Adrenal gland (tissue), 19 donors: ENCODE measurements at places on chromosomes 7 and 10. TPM values are rescaled to one million over a fixed set of nuclear protein-coding genes. Genes with fewer than 3 reads are reported as not detected.

DNA sequence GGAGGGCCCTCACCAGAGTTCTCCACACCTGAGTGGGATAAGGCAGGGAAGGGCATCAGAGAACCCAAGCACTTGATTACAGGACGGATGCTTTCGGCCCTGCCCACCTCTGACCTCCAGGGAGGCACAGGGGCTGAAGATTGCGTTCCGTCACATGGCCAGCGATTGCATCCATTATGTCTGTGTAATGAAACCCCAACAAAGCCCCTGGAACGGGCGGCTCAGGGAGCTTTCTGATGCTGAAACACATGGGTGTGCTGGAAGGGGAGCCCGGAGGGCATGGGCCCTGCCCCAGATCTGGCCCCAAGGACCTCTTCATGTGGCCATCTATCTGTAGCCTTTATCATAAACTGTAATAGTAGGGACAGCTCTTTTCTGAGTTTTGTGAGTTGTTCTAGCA, 117.2 kb downstream of the PTPN20 start:
- DNase-seq = no peak

DNA sequence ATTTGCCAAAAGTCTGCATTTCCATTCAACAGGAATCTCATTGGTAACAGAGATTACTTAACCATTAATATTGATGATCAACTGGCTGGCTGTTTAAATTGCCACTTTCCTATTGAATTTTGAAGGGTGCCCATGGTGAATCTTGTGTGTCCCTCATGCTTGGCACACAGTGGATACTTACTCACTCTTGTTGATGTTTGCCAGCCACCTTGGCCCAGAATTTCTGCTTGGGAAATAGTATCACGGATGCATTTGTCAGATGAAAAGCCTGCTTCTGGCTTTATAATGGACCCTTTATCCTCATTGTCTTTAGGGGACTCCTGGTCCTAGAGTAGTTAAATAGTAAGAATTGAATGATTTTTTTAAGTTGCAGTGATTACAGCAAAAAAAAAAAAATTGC, 52.0 kb downstream of the MMRN2 start:
- DNase-seq = peak; percentile 57

GRCh38 chr10:26612151-26612915, 85.2 kb upstream of the PDSS1 start:
- DNase-seq = no peak

DNA sequence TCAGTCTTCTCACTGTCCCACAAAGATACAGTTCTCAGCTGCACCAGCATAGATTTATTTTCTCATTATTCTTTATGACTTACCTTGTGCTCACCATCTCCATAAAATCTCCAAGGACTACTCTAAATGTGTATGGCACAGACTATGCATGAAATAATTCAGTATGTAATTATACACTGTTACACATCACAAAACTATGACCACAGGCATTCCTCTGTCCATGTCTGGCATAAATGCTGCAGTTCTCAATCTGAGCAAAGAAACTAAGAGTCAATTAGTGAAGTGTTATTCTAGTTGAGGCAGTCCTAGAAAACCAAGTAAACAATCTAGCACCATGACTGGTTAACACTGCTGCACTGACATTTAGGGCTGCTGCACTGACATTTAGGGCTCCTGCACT, 2.7 kb downstream of the CYCS start:
- no peak for DNase-seq

DNA sequence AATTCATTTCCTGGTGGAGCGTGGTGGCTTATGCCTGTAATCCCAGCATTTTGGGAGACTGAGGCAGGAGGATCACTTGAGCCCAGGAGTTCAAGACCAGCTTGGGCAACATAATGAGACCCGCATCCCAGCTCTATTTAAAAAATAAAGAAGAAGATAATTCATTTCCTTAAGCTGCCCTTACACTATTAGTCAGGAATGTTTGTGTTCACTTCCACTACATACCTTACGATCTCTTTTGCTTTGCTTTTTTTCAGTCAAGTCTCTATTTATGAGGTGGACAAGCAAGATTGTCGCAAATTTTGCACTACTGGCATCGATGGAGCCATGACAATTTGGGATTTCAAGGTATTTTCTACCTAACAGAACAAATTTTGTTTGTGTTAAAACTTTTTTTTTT, 11.2 kb upstream of the ARPC1B start:
- no peak for DNase-seq

- DNase-seq = peak; percentile 22
These were observed 154.8 kb downstream of the RAPGEF5 start for GRCh38 chr7:22202141-22202540.

DNA sequence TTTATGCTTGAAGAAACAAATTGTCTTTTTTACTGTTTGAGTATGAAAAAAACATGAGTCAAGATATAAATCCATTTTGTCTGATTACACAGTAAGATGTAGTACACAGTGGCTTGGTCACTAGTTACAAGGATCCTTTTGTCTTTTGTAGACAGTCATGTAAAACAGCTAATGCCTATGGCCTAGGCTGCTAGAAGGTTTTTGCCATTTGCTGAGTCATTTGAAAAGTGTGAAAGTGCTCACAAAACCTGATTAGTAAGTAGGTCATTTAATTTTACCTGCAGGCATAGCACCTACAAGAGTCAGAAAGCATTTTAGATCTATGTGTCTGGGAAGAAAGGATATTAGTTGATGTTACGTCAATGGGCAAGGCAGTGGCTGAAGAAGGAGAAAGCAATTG, 819.4 kb downstream of the MAGI2 start:
- DNase-seq = no peak

DNA sequence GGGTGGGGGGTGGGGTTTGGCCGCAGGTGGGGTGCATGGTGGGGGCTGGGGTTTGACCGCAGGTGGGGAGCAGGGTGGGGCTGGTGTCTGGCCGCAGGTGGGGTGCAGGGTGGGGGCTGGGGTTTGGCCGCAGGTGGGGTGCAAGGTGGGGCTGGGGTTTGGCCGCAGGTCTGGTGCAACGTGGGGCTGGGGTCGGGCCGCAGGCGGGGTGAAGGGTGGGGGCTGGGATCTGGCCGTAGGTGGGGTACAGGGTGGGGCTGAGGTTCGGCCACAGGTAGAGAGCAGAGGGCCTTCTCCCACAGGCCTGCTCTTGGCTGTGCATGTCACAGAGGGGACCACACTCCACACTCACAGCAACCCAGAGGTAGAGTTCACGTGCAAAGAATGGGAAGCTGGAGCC, 586.6 kb downstream of the PTPRN2 start:
- no peak for DNase-seq

DNA sequence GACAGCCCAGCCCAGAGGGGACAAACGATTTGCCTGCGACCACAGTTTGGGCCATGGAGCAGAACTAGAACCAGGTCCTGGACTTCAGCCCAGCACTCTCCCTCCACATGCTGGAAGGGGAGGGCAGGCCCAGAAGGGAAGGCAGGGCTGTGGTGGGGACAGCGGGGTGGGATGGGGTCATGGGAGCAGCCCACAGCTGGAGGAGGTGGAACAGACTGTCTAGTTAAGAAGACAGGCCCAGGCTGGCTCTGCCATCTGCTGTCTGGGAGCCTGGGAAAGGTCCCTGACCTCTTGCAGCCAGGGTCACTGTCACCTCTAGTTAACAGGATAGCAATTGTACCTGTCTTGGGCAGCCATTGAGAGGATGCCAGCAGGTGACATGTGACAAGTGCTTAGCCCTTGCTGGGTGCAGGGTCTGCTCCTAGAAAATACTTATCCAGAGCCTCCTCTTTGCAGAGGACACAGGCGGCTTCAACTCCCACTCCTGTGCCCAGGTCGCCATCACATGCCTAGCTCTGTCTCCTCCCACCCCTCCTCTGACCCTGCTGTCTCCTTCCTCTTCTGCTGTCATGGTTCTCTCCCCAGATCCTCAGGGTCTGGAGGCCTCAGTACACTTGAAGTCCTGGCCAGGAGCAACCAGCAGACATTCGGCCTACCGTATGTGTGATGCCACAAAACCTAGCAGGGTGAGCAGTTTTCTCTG, 37.0 kb upstream of the CHST15 start:
- DNase-seq = no peak

DNA sequence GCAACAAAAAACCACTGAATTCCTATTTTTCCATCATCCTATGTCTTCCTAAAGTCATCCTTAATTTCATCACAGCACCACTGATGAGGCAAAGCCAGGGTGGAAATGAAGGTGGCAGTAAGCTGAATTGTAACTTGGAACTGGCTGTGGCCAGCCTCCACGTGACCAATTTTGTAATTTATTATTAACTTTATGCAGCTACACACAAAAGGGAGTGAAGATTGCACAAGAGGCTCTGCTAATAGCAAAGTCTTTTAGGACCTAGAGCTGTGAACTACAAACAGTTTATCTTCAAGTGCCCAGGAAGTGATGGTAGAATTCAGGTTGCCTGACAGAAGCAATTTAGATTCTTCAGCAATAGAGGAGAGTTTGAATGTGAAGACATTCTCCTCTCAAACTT, 176.4 kb downstream of the CCDC71L start:
- no peak for DNase-seq

GRCh38 chr7:48042216-48042615, 6.9 kb downstream of the C7orf57 start:
- DNase-seq = no peak

GRCh38 chr7:18538554-18539250, 43.2 kb downstream of the HDAC9 start:
- no peak for DNase-seq

GRCh38 chr10:31087011-31087410, 55.3 kb upstream of the ZNF438 start:
- DNase-seq = no peak

DNA sequence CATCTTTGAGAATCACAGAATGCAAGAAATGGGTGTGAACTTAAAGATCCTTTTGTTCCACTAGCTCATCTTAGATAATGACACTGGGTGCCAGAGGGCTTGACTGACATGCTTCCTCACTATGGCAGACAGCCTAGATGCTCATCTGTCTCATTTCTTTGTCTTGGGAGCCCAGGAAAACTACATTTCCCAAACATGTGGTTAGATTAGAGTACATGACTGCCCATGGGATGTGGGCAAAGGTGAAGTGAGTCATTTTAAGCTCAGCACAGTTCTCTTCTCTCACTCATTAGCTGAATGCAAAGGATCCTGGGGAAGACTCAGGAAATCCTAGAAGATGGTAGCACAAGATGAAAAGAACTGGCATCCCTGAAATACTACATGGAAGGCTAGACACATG, 32.5 kb upstream of the TBX20 start:
- DNase-seq = no peak

DNA sequence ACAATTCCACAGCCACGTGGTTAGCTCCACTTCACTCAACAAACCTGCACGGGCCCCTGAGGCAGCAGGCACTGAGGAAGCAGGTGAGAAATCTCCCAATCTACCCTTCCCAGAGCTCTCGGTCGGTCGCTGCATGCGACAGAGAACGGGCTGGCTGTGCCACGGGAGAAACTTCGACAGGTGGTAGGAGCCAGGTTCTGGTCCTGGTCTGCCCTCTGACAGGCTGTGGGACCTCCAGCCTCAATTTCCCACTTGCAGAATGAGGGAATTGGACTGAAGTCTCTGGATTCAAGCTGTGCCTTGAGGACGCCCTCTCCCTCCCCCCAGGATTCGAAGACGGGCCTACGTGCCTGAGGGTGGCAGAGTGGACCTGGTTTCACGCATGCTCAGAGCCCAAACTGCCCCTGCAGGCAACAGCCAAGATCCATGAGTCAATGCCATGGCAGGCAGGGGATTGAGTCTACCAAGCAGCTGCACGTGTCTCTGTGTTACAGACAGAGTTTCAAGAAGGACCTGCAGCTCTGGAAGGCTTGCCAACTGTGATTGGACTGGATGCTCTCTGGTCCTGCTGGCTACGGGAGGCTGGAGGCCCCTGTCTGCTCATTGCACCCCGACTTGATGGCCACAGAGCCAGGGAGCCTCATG, 215.0 kb downstream of the USP6NL start:
- DNase-seq = no peak

DNA sequence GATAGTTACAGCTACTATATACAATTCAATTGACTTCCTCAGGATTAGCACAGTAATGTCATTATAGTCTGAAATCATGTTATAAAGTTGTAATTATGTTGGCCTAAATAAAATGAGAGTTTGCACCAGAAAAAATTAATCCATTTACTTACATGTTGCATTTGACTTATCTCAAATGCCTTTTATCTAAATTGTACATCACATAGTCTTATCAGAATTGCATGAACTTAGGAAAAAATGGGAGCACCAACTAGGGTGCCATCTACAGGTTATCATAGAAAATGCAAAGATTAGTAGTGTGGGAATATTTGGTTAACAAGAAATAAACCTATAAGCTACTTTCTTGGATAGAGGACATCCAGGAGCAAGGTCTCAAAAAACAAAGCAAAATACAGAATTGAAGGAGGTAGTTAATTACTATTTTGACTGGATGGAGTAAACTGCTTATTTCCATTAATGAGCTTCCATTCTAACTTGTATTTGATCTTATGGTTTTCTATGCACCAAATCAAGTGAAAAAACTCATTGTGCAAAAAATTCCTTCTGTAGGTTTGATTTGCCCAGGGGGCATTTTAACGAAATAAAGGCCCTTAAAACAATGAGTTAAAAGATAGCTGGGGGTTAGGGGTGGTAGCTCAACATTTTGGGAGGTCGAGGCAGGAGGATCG, 60.0 kb upstream of the ORC5 start:
- DNase-seq = no peak

DNA sequence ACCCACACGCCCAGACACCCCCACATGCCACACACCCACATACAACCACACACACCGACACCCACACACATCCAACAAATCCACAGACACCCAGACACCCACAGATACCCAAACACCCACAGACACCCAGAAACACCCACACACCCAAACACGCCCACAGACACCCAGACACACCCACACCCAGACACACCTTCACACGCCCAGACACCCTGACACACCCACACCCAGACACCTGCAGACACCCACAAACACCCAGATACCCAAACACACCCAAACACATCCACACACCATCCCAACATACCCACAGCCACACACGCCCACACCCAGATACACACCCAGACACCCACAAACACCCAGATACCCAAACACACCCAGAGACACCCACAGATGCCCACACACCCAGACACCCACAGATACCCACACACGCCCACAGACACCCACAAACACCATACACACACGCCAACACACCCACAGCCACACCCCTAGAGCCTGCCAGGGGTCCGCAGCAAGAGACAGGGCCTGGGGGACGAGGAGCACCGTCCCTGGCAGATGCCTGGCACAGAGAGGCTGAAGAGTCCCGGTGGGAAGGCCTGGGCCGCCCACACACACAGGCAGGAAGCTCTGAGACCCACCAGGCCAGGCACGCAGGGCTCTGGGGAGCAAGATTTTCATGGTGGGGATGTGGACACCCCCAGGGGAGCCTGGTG, 28.5 kb downstream of the CYP2W1 start:
- DNase-seq = no peak

GRCh38 chr7:48366096-48366495, 194.8 kb downstream of the ABCA13 start:
- DNase-seq = no peak

Gene ST8SIA6
- total RNA-seq = 0.84 TPM

Gene BAMBI
- total RNA-seq = 86.6 TPM

Gene HSPA12A
- total RNA-seq = 44.6 TPM

Gene RHOBTB1
- total RNA-seq = 46.6 TPM

Gene ZCWPW1
- 4.8 TPM for total RNA-seq

Gene ANKRD30A
- total RNA-seq = not detected
